ENCODE measurements at places on chromosomes 2 and 18.

DNA sequence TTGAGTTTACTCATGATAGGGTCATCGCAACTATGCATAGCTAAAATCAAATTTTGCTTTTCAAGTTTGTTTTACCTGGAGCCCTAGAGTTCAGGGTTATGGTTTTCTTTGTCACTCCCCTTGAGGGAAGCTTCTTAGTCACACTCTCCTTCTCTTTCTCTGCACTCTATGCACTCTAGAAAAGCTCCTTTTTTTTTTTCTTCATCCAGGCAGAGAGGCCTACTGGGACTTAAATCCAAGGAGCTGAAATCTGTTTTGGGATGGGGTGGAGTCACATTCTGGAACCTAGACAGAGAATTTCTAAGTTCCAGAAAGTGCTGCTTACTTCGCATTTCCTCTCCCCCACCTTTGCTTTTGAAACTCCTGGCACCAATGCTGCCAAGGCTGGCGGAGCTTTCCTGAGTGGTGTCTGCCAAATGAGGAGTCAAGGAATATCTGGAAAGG, 19.1 kb upstream of the IL18R1 start:
- no peak for DNase-seq

- DNase-seq: no peak
These were observed 79.0 kb downstream of the SLC66A3 start for GRCh38 chr2:11234309-11234708.

GRCh38 chr18:9722691-9723090, 14.6 kb downstream of the RAB31 start:
- no peak for DNase-seq

DNA sequence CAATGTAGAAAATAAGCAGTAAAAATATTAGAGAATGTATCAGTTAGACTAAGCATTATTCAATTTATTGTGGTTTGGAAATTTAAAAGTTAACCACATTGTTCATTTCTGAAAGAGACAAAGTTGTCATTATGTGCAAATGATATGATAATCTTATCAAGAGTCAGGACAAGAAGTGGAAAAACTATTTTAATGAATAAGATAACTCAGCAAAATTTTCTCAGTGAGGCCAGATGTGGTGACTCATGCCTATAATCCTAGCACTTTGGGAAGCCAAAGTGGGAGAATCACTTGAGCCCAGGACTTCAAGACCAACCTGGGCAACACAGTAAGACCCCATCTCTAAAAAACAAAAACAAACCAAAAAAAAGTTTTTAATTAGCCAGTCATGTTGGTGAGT, 39.5 kb upstream of the CERS6 start:
- no peak for DNase-seq

- no peak for DNase-seq
These were observed 38.1 kb downstream of the ZNF236 start for GRCh38 chr18:76860411-76860810.

- peak; percentile 90 for DNase-seq
These were observed 23.7 kb downstream of the TMEM127 start for GRCh38 chr2:96241900-96242611.

GRCh38 chr2:190668892-190669291, 20.0 kb downstream of the NAB1 start:
- DNase-seq: no peak

GRCh38 chr2:134865067-134865787, 26.8 kb downstream of the ACMSD start:
- no peak for DNase-seq

DNA sequence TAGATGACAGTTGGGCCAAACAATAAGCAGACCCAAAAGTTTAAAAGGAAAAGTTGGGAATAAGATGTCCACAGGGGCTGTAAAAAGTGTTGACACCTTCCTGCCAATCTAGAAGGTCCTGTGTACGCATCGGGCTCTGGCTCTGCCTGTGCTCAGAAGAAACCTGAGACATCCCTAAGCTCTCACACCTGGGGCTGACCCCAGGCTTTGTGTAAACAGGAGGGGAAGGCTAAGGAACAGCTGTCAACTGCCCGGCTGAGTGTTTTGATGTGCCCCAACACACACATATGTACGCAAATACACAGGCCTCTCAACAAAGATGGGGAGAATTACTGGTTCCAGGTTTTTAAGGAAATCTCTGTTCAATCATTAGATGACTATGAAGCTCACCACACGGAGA, 59.5 kb downstream of the TMEM131 start:
- no peak for DNase-seq

DNA sequence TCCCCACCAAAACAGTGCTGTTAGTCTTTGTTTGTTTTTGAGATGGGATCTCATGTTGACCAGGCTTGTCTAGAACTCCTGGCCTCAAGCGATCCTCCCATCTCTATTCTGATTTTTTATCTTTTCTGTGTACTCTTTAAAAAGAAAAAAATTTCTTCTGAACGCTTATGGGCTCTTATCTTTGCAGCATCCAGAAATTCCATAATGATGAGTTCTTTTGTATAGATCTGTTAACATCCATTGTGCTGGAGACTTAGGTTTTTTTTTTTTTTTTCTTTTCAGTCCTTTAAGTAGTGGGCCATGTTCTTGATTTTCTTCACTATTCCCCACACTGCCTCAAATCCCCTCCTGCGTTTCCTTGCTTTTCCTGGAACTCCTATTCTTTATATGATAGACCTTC, 31.0 kb downstream of the RBBP8 start:
- DNase-seq: no peak

- no peak for DNase-seq
These were observed 289.2 kb downstream of the NDUFA10 start for GRCh38 chr2:239735829-239736357.

- peak; percentile 61 for DNase-seq
These were observed 26.2 kb downstream of the CFAP53 start for GRCh38 chr18:50240080-50240563.

DNA sequence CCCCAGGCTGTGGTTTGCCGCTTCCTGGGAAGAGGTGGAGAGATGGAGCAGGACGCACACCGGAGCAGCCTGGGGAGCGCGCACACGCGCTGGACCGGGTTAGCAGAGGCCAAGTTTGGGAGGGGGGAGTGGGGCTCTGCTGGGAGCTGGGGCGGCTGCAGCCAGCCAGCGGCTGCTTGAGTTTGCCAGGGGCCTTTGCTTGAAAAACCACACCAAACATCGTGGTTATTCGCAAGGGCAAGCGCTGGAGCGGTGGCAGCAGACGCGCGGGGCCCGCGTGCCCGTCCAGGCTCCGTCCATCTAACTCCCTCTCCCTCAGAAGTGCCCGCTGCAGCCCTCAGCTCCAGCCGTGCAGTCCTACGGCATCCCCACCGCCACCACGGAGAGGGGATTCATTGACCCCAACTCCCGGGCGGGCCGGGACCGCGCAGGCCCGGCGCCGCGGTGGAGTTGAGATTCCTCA, 4.6 kb downstream of the PTGR3 start:
- no peak for DNase-seq

DNA sequence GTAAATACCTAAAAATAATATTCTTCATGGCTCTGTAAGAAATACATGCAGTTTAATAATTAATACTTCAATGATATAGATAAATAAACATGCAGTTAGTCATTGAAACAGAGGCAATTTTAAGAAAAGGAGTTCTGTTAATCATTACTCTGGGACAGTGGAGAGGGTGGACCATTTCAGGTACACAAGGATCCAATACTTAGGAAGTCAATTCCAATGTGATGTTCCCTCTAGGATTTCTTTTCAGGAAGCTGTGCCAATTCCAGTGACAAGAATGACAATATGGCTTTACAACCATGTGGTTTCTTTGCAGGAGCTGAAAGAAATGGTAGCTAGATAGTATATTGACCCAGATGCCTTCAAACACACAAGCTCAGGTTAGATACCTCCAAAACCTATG, 175.8 kb upstream of the NETO1 start:
- DNase-seq: no peak

DNA sequence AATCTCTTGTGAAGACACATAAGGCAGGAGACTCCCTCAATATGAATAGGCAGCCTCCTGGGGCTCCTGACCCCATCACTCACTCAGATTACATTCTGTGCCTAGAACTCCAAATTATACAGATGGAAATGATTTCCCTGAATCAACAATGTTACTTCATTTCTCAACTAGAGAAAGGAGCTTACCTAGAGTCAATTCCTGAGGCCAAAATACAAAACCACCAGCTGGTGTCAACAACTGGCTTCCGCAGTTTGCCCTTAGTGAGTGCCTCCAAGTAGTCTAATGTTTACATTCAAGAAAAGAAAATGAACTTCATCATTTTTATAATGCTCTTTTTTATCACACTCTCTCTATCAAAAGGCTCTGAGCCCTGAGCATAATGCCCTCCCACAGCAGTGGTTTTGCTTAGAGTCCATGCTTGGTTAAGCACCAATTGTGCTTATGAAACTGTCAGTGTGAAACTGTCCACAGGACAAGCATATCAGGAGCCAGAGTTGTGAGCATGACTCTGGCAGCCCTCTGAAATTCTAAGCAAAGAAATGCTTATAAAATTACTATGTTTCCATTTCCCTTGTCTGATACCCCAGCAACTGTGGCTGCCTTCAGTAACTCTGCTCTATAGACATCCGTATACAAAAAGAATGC, 305.7 kb upstream of the PKDCC start:
- no peak for DNase-seq

Data from activated CD4-positive, alpha-beta T cell treated with anti-CD3 and anti-CD28 coated beads, Interleukin-2, amount 50 U/mL, for 16 hours (primary cell).